ENCODE measurements at places on chromosomes 4 and X.

GRCh38 chr4:35516102-35516501, 728.2 kb downstream of the ARAP2 start:
- DNase-seq, result no peak

GRCh38 chr4:168812806-168813205, 197.2 kb downstream of the CBR4 start:
- DNase-seq, result no peak

DNA sequence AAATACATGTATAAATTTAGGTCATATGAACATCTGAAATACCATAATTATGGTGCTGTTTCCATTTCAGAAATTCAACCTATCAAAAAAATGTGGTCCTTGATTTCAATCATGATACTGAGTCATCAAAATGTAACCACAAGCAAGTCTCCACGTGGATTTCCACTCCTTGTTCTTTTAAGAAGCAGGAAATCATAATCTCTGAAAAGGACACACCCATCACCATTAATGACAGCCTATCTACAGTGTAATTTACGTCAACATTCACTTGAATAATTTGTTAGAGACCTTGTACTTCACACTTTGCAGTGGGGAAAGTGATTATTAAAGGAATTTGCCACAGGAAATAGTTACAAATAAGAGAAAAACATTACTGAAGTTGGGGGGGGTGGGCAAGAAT, 17.7 kb upstream of the SLC7A11 start:
- DNase-seq, result peak; percentile 13

GRCh38 chr4:71498625-71499024, 159.8 kb downstream of the SLC4A4 start:
- no peak for DNase-seq

- no peak for DNase-seq
Observed at GRCh38 chr4:128737098-128737513, 72.4 kb upstream of the JADE1 start.

DNA sequence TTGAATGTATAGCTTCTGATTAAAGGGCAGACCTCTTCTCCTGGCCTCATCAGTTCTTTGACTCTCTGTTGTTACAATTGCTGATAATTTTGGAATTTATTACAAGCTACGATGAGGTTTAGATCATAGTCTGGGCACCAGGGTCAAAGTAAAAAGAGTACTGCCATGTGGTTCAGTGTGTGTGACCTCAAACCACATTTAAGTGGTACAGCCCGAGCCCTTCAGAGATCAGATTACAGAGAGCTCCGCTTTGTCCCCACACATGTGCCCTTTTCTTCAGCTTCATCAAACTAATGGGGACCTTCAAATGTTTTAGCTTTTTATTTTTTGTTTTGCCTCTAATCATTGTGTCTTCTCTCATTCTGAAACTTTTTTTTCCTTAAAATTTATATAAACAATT, 37.1 kb downstream of the SPANXN2 start:
- DNase-seq, result no peak

DNA sequence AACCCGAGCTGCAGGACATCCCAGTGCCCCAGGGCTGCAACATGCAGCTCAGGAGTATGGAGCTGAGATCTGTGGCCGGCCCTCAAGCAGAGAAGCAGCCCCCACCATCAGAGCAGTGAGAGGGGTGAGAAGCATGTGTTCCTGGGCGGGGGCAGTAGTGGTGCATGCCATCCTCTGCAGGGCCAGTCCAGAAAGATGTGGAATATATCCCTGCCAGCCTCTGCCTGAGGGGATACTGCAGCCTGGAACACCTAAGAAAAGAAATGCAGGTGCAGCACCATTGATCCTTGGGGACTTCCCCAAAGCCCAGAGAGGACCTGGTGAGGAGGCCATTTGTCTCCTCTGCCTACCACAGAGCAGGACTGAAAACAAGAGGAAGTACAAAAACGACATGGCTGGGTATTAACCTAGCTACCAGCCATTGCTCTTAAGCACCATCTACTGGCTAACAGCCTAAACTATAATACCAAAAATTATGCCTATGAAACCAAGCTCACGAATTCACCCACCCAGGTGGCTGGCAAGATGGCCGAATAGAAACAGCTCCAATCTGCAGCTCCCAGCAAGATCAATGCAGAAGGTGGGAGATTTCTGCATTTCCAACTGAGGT, 158.8 kb downstream of the ADGRA3 start:
- DNase-seq, result no peak

All from Daoy (cell line).